Effector CD4-positive, alpha-beta T cell (primary cell): ENCODE measurements at places on chromosomes 3 and 15.

- no peak for DNase-seq
These were observed 8.3 kb downstream of the ARL13B start for GRCh38 chr3:93988283-93988682.

- peak; percentile 63 for DNase-seq
These were observed 25.9 kb downstream of the SMAD3 start for GRCh38 chr15:67091071-67091979.

- DNase-seq: peak; percentile 26
These were observed 401.8 kb downstream of the SHQ1 start for GRCh38 chr3:72446218-72447058.

DNA sequence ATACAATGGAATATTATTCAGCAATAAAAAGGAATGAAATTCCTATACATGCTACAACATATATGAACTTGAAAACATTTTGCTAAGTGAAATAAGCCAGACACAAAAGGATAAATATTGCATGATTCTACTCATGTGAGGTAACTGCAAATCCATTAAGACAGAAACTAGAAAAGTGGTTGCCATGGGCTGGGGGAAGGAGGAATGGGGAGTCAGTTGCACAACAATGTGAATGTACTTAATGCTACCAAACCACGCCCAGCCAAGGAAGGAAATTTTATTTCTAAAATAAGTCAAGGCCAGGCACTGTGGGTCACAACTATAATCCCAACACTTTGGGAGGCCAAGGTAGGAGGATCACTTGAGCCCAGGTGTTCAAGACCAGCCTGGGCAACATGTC lies 9.8 kb upstream of the GMPPB start:
- no peak for DNase-seq

DNA sequence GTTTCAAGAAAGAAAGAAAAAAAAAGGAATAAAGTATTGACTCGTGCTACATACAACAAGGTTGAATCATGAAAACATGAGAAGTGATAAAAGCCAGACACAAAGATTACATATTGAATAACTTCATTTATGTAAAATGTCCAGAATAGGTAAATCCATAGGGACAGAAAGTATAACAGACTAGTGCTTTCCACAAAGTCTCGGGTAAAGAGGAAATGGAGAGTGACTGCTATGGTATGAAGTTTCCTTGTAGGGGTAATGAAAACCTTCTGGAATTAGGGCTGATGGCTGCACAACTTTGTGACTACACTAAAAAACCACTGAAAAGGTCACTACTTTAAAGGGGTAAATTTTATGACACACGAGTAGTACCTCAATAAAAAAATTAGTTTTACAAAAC lies 13.0 kb downstream of the LRRFIP2 start:
- DNase-seq: no peak
